Renal cortical epithelial cell (primary cell): ENCODE measurements at places on chromosomes 7 and 10.

DNA sequence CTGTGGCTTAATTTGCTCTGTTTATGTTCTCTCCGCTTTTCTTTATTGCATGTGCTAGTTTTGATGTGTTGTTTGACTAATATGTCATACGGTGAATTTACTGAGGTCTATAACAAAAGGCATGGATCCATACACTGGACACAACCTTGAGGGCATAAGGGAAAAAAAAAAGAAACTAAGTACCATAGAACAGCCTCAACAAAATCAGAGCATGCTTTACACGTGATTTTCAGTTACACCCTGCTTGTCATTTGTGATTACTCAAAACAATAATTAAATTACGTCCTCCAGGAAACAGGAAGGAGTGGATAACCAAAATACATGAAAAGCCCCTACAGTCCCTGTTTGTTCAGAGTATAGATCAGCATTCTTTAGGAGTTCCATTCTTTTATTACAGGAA lies 150.5 kb downstream of the CRPPA start:
- no peak for DNase-seq

GRCh38 chr10:125128397-125129075 lies 31.8 kb downstream of the CTBP2 start:
- DNase-seq: no peak

DNA sequence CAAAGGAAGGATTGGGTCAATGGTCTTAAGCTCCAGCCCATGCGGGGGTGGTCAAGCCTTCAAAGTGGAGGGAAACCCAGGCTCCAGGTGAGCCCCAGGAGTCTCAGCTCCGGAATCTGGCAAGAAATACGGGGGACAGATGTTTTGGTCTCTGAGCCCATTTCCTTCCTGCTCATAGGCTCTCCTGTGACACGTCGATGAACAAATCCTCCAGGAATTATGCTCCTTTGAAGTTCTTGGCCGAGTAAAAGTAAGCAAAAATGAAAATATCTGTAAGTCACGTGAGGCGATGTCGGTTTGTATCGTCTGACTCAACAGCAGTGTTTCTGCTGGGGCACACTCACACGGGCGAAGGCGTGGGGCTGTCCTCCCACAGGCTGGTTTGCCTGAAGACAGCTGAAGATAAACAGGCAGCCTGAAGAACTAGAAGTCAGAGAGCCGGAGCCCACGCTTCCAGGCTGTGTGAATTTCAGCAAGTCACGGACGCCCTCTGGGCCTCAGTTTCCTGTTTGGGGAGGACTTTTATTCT lies 52.6 kb upstream of the SMNDC1 start:
- DNase-seq: peak; percentile 77

DNA sequence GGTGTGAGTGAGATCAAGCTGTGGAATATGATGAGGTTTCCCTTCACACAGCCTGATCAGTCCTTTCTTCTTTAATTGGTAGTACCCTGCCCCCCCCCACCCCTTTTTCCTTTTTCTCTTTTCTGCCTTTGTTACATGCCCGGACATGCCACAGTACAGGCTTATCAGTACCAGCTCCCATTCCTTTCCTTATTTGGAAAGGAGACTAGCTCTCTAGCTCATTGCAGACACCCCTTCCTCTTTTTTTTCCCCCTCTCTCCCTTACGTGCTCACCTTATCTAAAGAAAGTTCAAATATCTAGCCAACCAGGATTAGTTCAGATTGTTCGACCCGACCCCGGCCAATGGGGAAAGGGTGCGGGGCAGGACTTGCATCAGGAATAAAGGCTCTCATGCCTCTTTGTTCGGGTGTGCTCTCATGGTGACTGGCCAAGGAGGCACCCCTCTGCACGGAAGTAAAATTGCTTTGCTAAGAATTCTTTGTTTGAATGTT lies 230.4 kb downstream of the ACTR3B start:
- no peak for DNase-seq

DNA sequence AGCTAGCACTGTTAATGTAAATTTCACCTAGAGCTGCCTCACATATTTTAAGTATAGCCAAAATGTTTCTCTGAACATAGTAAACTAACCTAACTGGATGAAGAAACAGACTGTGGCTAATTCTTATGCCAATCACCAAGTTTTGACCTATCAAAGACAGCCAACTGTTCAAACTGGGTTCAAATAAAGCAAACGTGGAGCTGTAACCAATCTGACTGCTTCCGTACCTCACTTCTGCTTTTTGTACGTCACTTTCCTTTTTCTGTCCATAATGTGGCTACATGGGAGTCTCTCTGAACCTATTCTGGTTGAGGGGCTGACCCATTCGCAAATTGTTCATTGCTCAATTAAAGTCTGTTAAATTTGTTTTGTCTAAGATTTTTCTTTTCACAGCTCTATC lies 66.3 kb upstream of the ETV1 start:
- no peak for DNase-seq

DNA sequence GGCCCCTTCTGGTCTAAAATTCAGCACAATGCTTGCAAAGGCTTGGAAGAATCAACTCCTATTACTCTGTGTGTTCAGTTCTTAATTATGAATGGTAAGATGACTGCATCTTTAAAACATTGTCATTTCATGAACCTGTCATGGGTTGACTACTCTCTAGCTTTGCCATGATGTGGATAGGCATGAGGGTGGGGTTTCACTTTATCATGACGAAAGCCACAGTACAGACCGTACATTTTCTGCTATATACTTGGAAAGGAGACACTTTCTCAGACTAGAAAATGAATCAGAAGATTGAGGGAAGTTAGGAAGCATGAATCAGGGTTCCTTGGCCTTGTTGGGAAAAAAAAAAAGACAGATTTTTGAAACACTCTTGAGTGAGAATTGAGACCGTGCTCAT lies 19.7 kb upstream of the MSRB2 start:
- no peak for DNase-seq

DNA sequence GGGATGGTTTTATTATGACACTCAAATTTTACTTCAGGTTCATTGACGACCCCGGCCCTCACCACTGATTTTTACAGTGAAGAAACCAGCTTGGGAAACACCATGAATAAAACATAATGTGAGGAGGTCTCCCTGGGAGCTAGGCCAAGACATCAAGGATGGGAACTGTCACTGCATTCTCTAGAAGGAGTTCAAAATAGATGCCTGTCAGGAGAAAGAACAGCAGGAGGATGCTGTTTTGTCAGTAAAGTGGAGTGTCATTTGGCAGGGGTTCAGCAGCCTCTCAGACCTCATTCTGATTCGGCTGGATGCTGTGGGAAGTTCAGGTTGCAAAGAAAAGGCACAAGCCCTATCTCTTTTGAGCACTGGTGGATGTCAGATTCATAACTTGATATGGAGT lies 360.3 kb upstream of the C7orf33 start:
- no peak for DNase-seq

- DNase-seq: no peak
These were observed 27.7 kb downstream of the ARHGAP22 start for GRCh38 chr10:48577158-48577557.
